ENCODE measurements at places on chromosomes 2 and 18.

DNA sequence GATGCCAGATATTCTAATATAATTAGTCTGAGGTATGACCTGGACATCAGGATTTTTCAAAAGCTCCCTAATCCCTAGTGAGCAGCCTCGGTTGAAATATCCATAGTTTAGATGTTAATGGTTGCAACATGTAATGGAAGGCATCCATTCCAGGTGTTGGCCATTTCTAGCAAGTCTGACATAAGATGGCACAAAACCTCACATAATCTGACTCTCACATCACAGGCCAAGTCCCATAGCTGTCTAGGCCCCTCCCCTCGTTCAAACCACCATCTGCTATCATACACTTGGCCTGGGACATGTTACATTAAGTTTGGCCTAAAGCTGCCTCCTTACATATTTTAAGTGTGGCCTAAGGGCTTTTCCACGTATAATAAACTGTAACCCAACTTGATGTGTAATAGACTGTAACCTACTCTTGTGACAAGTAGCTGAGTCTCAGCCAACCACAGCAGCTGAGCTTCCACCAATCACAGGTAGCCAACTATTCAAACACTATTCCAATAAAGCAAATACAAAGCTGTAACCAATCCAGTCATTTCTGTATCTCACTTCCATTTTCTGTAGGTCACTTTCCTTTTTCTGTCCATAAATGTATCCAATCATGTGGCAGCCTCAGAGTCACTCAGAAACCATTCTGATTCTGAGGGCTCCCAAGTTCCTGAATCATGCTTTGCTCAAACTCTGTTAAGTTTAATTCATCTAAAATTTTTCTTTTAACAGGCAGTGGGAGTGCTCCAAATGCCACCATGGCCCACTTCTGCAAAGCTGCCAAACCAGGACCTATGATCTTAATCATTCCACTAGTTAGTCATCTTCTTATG, 59.4 kb downstream of the ADD2 start:
- DNase-seq, result no peak

DNA sequence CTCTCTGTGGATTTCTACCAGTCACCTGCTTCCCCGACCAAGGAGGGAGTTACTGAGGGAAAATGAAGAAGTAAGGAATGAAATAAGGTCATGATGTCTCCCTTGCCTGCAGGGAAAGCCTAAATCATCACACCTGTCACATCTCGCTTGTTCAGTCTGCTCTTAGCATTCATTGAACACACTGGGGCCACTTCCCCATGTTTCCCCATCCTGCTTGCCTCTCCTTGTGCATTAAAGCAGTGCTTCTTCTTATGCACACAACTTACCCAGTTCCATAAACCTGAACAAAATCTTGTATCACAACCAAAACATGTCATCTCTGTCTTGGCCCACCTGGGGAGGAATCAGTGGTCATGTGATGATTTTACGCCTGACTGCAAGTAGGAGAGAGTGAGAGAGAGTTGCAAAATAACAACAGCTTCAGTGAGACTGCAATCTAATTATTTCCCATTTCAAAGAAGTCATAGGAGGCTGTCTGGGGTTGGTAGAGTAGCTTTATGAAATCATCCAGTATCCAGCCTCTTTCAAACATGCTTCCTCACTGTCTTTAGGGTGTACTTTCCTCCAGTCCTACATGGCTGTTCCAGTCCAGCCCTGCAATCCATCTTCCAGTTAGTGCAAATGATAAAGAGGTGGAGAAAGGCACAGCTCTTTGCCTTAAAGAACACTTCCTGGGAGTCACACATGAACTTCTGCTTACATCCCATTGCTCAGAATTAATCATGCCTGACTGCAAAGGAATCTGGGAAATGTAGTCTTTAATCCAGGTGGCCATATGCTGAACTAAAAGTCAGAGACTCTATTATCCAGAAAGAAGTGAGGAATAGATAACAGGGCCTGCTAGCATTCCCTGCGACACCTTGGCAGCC, 220.1 kb downstream of the HAUS1 start:
- DNase-seq, result peak; percentile 63

DNA sequence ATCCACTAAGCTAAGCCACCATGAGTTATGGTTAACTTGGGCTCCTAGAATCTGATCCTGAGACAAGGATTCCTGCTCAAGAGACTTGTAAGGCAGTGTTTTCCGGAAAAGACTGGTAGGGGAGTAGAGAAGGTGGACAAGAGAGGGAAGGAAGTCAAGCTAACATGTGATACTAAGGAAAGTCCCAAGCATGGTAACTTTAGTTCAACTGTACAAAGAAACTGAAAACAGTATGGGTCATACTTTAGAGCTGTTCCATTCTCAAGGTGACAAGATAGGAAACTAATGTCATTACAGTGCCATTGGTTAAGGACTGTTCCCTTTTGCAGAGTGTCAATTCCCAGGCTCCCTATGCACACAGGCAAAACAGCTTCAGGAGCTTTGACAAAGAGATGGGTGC, 5.8 kb downstream of the MYO5B start:
- DNase-seq, result no peak

DNA sequence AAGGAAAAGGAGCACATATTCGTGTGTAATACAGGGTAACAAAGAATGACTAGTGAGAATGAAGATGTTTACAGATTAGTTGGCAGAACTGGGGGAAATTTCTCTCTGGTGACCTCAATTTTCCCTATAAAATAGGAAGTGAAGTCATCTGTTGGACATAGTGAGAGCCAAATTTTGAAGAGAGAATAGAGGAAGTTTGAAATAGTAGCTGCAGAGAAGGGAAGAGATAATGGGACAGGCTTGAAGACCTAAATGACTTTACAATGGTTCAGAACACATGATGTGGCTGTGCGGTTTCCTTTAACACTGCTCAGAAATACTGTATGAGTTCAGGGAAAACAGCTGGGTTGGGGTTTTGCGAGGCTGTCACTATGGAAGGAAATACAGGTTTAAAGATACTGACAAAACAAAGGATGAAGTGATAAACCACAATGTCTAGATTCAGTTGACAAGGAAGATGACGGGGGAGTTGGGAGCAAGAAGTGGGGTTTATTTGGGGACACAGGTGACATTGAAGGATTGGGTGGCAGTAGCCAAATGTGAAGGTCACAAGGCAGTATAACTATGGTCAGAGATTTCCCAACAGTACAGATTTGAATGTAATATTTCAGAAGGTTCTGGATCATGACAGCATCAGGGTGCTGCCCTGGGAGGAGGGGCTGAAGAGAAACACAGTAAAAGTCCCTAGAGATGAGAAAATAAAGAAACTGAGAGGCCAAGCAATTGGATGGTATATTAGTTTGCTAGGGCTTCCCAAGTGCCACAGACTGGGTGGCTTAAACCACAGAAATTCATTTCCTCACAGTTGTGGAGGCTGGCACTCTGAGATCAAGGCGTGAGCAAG, 82.6 kb upstream of the TANK start:
- peak; percentile 73 for DNase-seq

DNA sequence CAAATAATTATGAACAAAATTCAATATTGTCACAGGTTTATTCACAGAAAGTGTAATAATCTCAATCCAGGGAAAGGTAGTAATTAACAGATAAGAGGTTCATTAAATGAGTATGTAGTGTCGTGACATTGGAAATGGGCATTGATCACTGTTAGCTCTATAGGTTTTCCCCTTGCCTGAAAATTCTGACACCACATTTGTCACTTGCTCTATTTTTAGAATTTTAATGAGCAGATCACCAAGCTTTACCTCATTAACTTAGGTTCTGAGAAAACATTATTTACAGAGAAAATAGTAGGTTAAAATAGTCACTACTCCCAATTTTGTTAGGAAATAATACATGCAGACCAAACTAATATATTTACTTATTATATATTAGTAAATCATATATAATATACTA, 344.0 kb downstream of the DSC3 start:
- DNase-seq, result no peak

DNA sequence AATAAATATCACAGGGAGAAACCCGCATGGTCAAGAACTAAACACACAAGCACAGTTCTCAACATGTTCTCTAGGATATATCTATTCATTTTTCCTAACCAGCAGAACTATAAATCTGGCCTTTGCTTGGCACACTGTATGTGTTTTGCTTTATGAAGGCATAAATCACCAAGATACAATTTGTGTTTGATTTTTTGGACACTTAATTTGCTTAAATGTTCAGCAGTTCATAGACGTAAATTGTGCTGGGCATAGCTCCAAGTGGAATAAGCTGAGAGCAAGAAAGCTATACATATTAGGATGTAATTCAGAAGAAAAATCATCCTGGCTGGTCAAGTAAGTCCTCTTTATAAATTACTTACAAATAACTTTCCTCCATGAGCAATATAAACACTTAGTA, 341.5 kb upstream of the ATP5MC3 start:
- DNase-seq, result peak; percentile 11

DNA sequence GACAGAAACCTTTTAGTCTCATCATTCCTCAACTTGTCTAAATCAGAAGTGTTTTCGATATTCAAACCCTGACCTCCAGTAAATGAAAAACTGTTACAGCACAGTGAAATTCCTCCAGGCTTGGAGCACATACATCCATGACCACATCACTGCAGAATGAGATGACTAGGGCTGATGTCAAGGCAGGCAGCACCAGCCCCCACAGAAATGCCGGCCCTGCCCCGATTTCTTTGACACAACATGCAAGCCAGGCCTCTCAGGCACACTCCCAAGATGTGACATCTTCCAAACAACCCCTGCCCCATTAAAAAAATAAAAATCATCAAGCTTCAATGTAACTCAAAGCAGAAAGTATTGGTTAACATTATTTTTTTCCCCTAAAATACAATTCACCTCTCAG, 103.3 kb downstream of the CTAGE1 start:
- peak; percentile 65 for DNase-seq

- DNase-seq, result no peak
These were observed 123.5 kb upstream of the HS6ST1 start for GRCh38 chr2:128442053-128442751.

DNA sequence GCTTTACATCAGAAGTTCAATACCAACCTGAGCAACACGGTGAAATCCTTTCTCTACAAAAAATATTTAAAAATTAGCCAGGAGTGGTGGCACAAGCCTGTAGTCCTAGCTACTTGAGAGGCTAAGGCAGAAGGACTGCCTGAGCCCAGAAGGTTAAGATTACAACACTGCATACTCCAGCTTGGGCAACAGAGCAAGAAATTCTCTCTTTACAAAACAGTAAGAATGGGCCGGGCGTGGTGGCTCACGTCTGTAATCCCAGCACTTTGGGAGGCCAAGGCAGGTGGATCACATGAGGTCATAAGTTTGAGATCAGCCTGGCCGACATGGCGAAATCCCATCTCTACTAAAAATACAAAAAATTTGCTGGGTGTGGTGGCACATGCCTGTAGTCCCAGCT, 113.2 kb downstream of the USP34 start:
- no peak for DNase-seq

DNA sequence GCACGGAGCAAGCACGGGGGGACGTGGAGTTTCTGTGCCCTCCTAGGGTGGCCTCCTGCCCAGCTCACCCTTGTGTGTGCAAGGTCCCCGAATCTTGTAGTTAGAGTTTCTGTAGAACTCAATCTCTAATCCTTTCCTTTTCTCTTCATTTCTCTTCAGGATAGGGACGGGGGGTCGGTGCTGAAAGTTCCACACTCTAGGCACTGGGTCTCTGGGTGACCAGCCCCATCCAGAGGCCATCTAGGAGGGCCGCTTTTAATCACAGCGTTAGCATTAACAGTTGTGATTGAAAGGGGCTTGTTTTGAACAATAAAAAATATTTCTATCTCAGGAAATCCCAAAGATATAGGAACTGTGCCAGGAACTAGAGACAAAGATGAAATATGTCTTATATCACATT, 10.5 kb downstream of the SOCS6 start:
- no peak for DNase-seq

DNA sequence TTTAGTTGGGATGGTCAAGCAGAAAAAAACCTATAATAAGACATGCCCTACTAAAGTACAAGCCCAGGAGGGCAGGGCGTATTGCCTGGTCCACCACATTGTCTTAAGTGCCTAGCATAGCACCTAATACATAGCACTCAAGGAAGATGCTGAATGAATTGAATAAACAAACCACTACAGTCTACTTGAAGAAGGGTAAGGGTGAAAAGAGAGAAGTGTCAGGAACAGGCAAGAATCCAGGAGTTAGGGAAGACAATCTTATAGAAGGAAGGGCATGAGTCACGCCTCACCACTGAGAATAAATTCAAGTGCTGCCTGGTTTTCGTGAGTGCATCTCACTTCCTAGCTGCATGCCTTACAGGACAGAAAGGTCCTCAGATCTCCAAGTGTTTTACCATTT, 13.9 kb downstream of the SLC19A3 start:
- no peak for DNase-seq

GRCh38 chr18:35142275-35142615, 98.6 kb upstream of the ZNF397 start:
- DNase-seq, result no peak

DNA sequence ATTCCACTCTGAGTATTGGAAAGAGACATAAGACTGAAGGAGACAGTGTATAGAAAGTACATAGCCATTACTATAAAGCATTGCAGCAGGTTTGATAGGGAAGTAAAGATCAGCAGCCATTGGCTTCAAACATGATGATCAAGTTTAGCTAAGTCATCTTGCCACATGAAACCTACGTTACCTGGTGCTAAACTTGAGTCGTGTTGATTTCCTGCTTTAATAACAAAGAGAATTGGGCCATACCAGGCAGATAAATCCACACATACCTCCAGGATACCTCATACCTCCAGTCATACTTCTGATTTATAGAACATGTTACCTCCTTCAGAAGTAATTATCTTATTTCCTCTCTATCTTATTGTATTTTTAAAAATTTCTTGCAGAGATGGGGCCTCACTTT, 10.3 kb upstream of the KYNU start:
- DNase-seq, result no peak

GRCh38 chr18:36974686-36975085, 145.8 kb downstream of the KIAA1328 start:
- no peak for DNase-seq

DNA sequence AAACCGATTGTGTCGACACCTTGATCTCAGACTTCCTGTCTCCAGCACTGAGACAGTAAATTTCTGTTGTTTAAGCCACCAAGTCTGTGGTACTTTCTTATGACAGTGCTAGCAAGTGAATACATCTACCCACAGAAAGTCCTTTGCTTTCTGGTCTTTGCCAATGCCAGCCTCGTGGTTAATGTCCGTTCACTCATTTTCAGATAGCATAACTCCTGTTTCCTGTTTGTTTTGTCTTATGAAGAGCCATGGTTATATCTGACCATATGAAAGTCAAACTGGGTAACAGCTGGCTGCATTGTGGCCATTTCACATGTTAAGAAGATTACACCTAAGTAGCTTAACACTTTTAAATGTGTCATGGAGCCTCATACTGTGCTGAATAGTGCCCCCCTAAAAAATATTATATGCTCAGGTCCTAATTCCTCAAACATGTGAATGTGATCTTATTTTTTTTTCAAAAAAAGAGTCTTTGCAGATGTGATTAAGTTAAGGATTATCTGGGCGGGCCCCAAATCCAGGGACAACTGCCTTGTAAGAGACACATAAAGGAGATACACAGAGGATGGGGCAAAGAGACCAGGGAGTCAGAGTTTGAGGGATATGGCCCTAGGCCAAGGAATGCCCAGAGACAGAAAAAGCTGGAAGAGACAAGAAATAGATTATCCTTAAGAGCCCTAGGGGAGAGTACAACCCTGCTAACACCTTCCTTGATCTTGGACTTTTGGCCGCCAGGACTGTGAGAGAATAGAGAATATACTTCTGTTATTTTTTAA, 118.0 kb downstream of the KCNE4 start:
- no peak for DNase-seq

Data from muscle of back (tissue), 13 donors.